ENCODE measurements at places on chromosomes 4 and X.

DNA sequence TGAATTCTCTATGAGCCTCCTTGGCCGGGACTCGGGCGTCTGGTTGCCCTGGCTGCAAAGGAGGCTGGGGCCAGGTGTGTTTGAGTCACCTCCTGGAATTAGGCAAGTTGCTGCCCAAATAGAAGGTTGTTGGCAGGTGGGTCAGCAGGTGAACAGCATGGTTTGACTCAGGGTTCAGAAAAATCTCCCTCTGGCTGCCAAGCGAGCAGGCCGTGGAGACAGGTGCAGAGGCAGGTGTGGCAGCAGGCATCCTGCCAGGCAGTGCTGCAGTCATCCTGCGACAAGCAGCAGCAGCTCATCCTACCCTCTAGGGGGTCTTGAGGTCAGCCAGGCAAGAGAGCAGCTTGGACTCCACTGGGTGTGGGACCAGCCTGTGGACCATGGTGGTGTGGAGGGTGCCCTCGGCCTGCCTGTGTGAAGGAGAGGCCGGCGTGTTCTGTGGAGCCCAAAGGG lies 8.2 kb downstream of the MSANTD1 start:
- DNase-seq = no peak

DNA sequence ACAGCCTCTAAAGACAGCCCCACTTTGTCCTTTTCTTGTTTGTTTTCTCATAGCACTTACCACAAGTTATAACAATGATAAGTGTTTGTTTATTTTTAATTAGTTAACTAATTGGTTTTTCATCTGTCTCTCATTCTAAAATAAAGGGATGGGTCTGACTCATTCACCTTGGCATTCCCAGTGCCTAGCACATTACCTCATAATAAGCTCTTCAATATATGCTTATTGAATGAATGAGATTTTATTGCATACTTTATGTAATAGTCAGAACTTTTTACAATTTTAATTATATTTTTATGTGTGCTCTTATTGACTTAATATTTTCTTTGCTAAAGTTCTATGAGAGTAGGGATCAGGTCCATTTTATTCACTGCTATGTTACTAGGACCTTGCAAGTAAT lies 22.8 kb upstream of the PRKG2 start:
- no peak for DNase-seq

DNA sequence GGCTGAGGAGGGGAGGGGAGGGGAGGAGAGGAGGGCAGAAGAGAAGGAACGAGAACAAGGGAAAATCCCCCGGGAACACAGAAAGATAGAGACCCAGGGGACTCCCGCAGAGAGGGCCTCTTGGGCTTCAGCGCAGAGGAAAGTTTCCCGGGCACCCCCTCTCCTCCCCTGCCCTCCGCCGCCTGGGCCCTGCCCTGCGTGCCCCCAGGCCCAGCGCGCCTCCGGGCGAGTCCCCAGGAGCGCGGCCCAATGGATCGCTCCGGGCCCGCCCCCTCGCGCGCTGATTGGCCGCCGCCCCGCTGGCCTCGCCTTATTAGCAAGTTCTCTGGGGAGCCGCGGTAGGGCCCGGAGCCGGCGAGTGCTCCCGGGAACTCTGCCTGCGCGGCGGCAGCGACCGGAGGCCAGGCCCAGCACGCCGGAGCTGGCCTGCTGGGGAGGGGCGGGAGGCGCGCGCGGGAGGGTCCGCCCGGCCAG lies at the start of gene MSX1:
TSS of gene MSX1 (plus strand) at position 341 of the 474 bp plus-strand sequence. CDS start 235 bp downstream, outside the sequence.
- DNase-seq = no peak

DNA sequence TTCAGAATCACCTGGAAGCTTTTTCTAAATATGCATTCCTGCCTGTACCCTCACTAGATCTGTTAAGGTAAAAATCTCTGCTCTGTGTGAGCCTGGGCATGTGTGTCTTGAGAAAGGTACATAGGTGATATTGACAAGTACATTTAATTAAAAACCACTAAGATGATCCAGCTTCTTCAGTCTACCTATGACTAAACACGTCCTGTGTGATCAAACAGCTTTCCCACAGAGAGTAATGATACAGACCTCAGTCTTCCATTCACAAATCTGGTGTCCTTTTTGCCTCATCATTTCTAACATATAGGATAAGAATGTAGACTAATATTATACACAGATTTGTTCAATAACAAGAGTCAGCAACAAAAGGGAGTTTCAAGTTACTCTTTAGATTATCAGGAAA lies 42.6 kb downstream of the GALNT7 start:
- no peak for DNase-seq

GRCh38 chr4:74546057-74546456 lies 101.1 kb downstream of the AREG start:
- no peak for DNase-seq

DNA sequence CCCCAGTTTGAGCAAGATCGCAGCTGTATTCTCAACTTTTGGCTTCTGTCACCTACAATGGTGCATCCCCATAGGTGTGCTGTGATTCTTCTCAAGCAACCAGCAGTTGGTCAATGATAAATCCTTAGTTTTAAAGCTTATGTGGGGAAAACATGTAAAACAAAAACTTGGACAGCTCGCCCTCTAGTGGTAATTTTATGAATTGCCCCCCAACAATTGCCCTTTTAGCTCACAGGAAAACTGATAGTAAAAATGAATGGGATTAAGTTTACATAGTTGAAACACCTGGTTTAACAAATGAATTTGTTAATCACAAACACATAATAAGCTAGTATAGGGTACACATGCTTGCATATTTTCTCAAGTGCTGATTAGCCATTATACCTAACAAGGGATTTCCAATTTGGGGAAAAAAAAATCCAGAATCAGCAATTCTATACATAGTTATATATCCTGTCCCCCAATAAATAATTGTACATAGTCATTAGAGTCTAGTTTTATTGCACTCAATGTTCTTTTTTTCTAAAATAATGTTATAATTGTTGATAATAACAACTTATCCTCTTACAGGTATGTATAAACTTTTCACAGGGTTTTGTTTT lies 30.1 kb downstream of the TEX13A start:
- DNase-seq = no peak

- no peak for DNase-seq
Measured at GRCh38 chr4:159743971-159744370, 641.1 kb downstream of the RAPGEF2 start.

DNA sequence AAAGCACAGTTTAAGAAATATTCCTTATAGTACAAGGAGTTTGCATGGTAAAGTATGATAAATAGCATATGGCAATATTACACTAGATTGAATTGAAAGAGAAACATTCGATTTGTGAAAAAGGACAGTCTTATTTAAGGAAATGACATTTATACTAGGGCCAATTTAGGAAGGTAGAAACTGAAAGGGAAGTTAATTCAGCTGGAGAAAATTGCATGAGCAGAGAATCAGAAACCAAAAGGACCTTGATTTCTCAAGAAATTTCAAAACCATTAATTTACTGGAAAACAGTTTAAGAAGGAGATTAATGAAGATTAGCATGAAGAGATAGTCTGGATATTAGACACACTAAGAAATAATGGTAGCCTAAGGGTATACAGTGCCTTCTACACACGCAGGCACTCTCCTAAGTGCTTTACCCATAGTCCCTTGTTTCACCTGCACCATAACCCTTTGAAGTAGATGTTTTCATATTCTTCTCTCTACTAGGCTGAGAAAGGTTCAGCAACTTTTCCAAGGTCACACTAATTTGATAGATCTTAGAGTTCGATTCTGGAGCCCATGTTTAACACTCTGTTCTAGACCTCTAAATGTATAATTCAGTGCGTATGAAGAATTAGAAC lies 259.1 kb upstream of the SLIT2 start:
- no peak for DNase-seq

GRCh38 chrX:81120258-81120935 lies 81.3 kb downstream of the HMGN5 start:
- no peak for DNase-seq

DNA sequence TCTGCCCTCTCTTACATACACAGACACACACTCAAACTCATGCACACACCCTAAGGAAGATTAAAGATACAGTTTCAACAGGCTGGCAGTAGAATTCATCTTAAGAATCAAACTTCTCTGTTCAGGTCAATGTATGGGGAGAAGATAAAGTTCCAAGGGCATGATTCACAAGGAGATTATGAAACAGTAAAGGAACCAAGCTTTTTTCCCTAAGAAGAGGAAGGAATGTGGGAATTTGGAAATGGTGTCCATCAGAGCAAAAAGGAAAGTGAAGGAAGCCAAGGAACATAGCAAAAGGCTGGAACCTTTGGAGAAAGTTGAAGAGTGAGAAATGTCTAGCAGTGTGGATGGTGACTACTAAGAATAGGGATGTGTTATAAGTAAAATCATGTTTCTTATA lies 191.0 kb upstream of the NPY2R start:
- no peak for DNase-seq

DNA sequence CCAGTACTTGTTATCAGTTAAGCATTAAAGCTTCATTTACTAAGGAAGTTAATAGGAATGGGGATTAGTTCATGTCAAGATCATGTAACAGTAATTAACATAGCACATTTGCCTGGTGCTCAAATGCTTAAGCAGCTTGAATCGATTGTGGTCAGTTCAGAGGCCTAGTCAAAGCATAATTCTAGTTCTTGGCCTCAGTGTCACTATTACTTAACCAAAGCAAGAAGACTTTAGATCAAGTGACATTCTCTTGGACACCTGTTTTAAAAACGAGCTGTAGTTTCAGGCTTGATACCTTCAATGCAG lies 115.2 kb upstream of the BMPR1B start:
- no peak for DNase-seq

- DNase-seq = no peak
Measured at GRCh38 chr4:75004755-75005668, 72.1 kb downstream of the PARM1 start.

DNA sequence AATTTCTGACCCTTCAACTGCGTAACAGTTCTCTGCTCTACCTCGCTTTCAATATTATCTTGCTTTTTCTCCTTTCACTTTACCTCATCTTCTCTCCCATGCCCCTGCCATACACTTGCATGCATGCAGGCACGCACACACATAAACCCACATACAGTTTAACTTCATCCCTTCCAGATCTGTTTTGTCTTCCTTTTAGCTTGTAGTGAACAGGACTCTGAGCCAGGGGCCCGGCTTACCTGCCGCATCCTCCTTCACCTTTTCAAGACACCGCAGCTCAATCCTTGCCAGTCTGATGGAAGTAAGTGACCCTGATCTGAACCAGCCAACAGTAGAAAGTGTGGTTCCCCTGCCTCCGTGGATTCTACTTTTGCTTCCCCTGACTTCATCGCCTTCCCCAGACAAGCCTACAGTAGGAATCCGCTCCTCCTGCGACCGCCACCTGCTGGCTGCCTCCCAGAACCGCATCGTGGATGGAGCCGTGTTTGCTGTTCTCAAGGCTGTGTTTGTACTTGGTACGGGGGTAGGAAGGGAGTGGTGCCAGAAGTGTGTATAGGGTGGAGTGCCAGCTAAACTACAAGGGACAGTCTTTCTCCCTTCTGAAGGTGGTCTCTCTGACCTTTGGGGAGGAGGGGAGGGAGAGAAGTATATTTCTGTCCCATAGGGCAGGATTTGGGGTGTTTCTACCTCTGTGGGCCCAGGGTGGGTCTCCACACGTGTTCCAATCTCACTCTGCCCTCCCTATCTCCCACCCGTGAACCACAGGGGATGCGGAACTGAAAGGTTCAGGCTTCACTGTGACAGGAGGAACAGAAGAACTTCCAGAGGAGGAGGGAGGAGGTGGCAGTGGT lies 10.7 kb downstream of the MED12 start:
- no peak for DNase-seq

GRCh38 chr4:145804116-145804515 lies 124.2 kb downstream of the C4orf51 start:
- DNase-seq = no peak

DNA sequence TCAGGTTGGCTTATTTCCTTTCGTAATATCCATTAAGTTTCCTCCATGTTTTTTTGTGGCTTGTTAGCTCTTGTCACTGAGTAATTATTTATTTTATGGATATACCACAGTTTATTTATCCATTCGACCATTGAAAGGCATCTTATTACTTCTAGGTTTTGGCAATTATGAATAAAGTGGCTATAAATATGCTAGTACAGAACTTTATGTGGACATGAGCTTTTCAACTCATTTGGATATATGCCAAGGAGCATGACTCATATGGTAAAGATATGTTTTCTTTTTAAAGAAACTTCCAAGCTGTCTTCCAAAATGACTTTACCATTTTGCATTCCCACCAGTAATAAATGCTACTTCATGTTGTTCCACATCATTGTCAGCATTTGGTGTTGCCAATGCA lies 803.6 kb downstream of the GLUD2 start:
- no peak for DNase-seq

DNA sequence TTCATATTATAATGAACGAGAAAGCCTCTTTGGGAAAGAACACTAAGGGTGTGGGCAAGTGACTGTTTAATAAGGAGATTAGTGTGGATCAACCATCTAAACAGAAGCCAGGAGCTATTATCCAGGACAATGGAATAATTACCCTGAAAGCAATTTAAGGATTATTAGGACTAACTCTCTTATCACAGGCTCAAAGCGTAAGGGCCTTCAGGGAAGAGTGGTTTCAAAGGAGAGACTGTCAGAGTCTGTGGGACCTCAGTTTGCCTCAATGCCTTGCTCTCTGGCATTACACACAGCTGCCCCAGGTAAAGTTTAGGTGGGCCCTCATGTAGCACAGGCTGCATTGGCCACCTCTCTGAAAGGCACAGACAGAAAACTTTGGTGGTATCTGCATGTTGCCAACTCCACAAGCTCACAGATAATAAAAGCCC lies 717.2 kb upstream of the ADGRL3 start:
- DNase-seq = no peak

DNA sequence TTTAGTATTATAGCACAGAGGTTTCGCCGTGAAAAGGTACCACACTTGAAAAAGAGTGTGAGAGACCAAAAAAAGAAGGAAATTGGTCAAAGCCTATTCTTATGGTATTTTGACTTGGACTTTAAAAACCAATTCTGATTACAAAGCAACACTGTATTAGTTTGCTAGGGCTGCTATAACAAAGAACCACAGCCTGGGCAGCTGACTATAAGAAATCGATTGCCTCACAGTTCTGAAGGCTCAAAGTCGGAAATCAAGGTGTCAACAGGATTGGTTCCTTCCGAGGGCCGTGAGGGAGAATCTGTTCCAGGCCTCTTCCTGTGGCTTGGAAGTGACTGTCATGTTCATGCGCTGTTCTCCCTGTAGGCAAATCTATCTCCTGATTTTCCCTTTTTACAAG lies 17.9 kb downstream of the DAPP1 start:
- no peak for DNase-seq

GRCh38 chr4:75844151-75844662 lies 58.0 kb downstream of the PPEF2 start:
- no peak for DNase-seq

DNA sequence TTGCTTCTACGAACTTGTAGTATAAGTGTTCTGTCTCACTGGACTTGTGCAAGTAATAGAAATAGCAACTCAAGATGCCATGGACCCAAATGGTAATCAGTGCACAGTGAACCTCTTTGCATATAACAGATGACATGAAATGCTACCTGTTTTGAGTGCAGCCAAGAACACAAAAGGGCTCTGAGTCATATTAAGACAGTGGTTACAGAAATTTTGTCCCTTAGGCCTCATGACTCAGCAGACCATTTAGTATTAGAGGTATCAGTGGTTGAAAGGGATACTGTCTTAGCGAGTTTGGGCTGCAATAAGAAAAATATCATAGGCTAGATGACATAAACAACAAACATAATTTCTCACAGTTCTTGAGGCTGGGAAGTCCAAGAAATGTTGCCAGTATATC lies 502.9 kb upstream of the PCDH10 start:
- DNase-seq = no peak

- DNase-seq = no peak
Measured at GRCh38 chrX:64792598-64793337, 183.5 kb downstream of the ZC4H2 start.

GRCh38 chr4:848307-848691 lies 22.4 kb upstream of the CPLX1 start:
- DNase-seq = no peak
